ENCODE measurements at places on chromosomes 1 and 21. TPM values are rescaled to one million over a fixed set of nuclear protein-coding genes. Genes with fewer than 3 reads are reported as not detected.

The SUSD4 gene
- under 0.01 TPM for total RNA-seq

The TMEM82 gene
- total RNA-seq, result not detected

The FMO3 gene
- total RNA-seq, result 76.3 TPM

The CDK11A gene
- 14.2 TPM for total RNA-seq

The UAP1 gene
- 108 TPM for total RNA-seq

The SMYD2 gene
- total RNA-seq, result 20.3 TPM

The PDC gene
- not detected for total RNA-seq

The NTNG1 gene
- 4.4 TPM for total RNA-seq

The SYT14 gene
- total RNA-seq, result 0.99 TPM

The S100A9 gene
- total RNA-seq, result not detected

The MAP1LC3C gene
- 0.66 TPM for total RNA-seq

The FAM177B gene
- not detected for total RNA-seq

The SLAMF9 gene
- total RNA-seq, result not detected

The DHRS3 gene
- total RNA-seq, result 68.1 TPM

The MCOLN2 gene
- total RNA-seq, result 6.2 TPM

The LHX8 gene
- not detected for total RNA-seq

The ATF3 gene
- 35.7 TPM for total RNA-seq

The RGS1 gene
- 0.50 TPM for total RNA-seq

The E2F2 gene
- total RNA-seq, result 0.17 TPM

The C1orf141 gene
- not detected for total RNA-seq

The DNASE2B gene
- total RNA-seq, result not detected

The CASZ1 gene
- 0.50 TPM for total RNA-seq

The DYNLT4 gene
- total RNA-seq, result 0.66 TPM

The MKNK1 gene
- total RNA-seq, result 18.2 TPM

The RHD gene
- total RNA-seq, result not detected

The GPR3 gene
- 0.26 TPM for total RNA-seq

The PLEKHN1 gene
- under 0.01 TPM for total RNA-seq

The PPFIA4 gene
- 4.3 TPM for total RNA-seq

The FAM163A gene
- total RNA-seq, result not detected

The SPRR2F gene
- not detected for total RNA-seq

Data from fibroblast of lung (primary cell).